ENCODE measurements at places on chromosomes 2 and 18.

DNA sequence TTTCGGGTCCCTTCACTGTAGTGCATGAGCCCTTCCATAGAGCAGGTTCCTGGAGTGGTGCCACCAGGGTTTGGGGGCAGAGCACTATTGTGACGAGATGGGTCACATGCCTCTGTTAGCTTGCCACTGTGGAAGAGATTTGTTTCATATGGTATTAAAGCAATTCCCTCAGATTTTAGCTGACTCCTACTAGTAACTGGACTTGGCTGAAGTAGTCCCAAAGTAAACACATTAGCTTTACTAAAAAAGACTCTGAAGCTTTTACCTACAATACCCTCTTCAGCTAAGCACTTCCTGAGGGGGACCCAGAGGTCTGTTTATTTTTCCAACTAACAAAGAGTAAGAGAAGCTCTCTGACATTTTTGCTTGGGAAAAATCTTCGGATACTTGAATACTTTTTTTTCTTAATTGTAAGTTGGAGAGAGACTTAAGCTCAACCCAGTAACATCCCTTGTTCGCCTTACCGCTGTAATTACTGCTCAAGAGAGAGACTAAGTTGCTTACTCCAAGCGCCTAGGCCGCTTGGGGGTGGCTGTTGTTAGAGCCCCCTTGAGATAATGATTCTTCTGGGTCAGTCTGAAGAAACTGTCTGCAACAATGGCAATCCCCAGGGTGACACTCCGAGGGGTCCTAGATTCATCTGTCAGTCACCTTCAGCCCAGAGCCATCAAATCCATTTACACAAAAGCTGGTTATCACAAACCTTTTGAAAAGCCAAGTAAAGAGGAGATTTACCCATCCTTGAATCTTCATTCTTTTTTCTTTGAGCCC, 177.4 kb downstream of the FIGN start:
- peak; percentile 66 for DNase-seq

- DNase-seq = peak; percentile 48
These were observed 4.0 kb downstream of the CYP26B1 start for GRCh38 chr2:72143441-72144273.

- DNase-seq = peak; percentile 44
These were observed 23.4 kb downstream of the BCL11A start for GRCh38 chr2:60529785-60530627.

GRCh38 chr2:190318931-190319554, 583 bp downstream of the HIBCH start:
- no peak for DNase-seq

DNA sequence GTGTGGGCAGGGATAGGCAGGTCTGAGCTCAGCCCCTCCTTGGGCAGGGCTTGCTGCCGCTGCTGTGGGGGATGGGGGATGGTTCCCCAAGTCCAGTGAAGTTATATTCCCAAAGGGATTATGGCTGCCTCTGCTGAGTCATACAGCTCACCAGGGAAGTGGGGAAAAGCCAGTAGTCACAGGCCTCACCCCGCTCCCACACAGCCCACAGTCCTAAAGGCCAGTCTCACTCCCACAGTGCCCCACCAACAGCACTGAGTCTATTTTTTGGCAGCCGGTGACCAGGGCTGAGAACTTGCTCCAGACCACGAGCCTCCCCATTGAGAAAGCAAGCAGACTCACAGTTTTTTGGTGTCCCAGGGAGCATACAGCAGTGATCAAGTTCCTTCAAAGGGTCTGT, 173.3 kb downstream of the OSR1 start:
- DNase-seq = no peak

- no peak for DNase-seq
These were observed 27.0 kb downstream of the NFATC1 start for GRCh38 chr18:79422783-79423165.

DNA sequence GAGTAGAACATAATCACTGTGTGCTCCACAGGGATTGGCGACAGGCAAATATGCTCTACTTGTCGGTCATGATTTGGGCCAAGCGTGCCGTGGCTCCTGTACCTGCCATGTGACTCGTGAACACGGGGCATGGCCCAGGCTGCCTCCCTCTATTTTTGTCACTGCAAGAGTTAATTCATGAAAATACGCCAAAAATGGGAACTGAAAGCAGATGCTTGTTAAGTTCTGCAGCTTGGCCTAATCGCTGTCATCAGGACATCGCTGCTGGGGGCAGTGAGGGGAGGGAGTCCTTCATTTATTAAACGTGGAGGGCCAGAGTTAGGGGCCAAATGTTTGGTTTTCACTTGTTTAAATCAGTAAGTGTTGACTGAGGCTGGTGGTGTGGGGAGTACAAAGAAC, 177.8 kb downstream of the BCL2 start:
- DNase-seq = peak; percentile 40

GRCh38 chr18:69648486-69648885, 247.8 kb downstream of the DOK6 start:
- no peak for DNase-seq

DNA sequence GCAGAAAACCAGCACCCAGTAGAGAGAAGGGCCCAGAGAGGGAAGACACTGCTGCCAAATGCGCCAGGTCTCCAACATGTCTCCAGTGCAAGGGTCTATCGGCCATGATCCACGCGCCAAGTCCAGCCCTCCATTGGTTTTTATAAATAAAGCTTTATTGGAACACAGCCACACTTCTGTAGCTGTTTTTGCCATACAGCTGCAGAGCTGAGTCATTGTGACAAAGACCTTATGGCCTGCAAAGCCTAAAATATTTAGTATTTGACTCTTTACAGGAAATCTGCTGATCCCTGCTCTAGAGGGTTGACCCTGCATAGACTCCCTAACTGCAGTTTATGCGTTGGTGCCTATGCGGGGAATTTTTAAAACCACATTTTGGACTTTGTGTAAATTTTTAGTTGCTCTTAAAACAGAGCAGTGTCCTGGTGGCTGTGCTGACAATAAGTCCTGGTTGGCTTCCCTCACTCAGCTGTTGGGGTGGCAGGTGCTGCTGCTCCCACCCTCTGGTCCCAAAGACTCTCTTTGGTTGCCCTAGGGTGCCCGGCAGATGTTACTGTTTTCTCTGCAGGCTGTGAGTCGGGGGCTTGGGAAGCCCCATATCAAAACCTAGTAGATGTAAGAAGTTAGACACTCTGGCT, 154.9 kb downstream of the CTIF start:
- no peak for DNase-seq

DNA sequence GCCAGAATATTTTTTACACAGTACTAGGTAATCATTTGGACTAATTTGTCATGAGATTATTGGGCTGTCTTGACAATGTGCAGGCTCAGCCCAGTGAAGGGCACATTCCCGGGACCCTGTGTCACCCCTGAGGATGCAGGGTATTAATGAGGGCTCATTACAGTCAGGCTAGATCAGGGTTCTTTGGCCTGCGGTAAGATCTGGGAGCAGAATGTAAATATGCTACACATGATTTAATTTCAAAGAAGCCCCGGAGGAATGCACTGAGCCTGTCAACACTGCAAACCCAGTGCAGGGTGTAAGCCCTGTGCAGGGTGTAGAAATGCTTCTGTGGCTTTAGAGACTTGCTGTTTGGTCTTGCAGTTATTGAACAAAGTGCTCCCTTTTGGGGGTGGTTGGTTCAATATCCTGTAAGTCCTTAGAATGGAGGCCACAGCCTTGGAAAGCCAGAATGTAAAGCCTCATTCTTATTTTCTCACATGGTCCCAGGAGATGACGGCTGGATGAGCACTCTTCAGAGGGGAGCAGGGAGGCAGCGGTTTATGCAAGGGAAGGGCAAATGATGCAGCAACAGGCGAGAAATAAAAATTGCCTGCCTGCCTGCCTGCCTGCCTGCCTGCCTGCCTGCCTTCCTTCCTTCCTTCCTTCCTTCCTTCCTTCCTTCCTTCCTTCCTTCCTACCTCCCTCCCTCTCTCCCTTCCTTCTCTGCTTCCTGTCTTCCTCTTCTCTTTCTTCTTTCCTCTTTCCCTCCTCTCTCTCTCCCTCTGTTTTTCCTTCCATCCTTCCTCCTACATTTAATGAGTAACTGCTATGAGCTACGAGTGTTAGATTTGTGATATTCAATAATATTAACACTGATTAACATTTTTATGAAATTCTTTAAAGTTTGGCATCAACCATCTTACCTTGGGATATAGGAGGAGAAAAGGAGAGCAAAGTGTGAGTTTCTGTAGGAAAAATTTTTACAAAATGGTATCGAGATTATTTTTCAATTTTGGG, 148.8 kb downstream of the VAPA start:
- no peak for DNase-seq

DNA sequence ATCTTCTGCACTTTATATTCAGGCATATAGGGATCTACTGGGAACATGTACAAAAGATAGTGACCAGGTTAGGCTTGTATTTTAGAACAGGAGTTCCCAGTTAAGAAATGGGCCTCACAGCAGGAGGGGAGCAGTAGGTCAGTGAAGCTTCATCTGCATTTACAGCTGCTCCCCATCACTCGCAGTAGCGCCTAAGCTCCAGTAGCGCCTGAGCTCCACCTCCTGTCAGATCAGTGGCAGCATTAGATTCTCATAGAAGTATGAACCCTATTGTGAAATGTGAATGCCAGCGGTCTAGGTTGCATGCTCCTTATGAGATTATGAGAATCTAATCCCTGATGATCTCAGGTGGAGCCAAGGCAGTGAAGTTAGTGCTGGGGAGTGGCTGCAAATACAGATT, 224.4 kb upstream of the CYRIA start:
- peak; percentile 35 for DNase-seq

DNA sequence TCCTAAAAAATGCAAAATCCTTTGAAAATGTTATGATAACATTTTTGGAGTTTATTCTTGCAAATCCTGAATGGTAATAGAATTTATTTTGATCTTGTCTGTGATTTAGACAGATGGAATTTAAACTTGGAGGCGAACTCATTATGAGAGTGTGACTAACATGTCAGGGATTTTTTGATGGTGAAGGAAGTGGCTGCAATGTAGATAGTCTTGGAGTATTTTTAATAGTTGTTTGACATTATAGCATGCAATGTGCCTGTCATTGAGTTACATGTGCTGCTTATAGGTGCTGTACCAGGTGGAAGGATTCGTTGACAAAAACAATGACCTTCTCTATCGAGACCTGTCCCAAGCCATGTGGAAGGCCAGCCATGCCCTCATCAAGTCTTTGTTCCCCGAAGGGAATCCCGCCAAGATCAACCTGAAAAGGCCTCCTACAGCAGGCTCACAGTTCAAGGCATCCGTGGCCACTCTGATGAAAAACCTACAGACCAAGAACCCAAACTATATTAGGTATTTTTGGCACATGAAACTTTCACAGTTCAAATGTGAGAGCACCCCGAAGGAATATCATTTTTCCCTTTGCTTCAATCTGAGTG, 141.8 kb downstream of the MYO1B start:
- no peak for DNase-seq

GRCh38 chr2:47299555-47299954, 103.4 kb upstream of the MSH2 start:
- DNase-seq = no peak

- peak; percentile 92 for DNase-seq
These were observed 18.7 kb upstream of the COLEC12 start for GRCh38 chr18:519019-519879.

- no peak for DNase-seq
These were observed 12.4 kb downstream of the POU3F3 start for GRCh38 chr2:104866122-104866864.

GRCh38 chr2:226740039-226740648, 59.5 kb downstream of the IRS1 start:
- no peak for DNase-seq

DNA sequence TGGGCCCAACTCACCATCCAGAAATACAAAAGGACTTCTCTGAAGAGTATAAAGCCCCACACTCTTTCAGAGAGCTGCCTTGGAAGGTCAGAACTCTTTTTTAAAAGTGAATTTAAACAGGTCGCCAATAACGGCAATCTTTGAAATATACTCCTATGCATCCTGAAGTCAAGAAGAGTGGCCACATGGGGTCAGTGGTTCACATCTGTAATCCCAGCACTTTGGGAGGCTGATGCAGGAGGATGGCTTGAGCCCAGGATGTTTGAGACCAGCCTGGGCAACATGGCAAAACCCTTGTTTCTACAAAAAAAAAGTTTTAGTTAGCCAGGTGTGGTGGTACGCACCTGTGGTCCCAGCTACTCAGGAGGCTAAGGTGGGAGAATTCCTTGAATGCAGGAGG, 68.1 kb upstream of the FZD7 start:
- no peak for DNase-seq

- DNase-seq = peak; percentile 65
These were observed 58.1 kb downstream of the MAP3K19 start for GRCh38 chr2:134988994-134989605.

DNA sequence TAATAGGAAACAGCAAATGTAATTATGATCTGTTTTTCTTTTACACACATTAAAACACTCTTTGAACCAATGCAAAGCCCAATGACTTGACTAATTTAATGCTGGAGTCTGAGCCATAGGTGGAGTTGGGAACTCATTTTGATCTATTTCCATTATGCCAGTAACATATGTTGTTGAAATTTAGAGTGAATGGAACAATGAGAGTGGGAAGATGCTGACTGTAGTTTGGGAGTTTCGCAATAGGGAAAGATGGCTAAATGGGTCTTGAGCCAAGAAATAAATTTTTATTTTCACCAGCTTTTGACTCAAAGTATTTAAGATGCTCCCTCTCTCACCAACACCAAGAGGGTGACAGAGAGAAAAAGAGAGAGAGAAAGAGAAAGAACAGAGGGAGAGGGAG, 246.7 kb downstream of the DLGAP1 start:
- no peak for DNase-seq

GRCh38 chr2:174632841-174633622, 35.4 kb upstream of the WIPF1 start:
- no peak for DNase-seq

GRCh38 chr2:49843314-49843713, 689.0 kb upstream of the FSHR start:
- no peak for DNase-seq

DNA sequence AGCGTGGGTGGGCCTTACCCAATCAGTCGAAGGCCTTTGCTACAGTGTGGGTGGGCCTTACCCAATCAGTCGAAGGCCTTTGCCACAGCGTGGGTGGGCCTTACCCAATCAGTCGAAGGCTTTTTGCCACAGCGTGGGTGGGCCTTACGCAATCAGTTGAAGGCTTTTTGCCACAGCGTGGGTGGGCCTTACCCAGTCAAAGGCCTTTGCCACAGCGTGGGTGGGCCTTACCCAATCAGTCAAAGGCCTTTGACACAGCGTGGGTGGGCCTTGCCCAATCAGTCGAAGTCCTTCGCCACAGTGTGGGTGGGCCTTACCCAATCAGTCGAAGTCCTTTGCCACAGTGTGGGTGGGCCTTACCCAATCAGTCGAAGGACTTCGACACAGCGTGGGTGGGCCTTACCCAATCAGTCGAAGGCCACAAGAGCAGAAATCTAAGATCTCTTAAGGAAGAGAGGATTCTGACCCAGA, 16.3 kb upstream of the GAL3ST2 start:
- DNase-seq = peak; percentile 21

GRCh38 chr2:184419744-184420143, 178.6 kb upstream of the ZNF804A start:
- DNase-seq = no peak

DNA sequence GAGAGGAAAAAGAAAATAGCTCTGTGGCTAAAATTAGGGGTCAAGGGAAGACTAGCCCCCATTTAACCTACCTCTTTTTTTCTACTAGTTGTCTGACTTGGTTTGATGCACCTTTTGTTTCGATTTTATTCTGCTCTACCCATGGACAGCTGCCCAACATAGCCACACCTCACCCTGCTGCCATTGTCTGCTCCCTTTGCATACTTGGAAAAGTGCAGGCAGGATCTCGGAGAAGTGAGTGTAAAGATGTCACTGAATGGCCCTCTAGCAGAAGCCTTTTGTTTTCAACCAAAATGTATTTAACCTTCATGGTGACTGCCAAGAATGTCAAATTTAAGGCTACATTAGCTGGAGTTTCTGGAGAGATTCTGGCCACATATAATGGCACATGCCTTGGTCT, 62.9 kb downstream of the SETBP1 start:
- DNase-seq = no peak

- DNase-seq = no peak
These were observed 130.6 kb downstream of the LTBP1 start for GRCh38 chr2:33077311-33077710.
